T-helper 17 cell (primary cell): ENCODE measurements at places on chromosomes 4 and X. TPM values are rescaled to one million over a fixed set of nuclear protein-coding genes. Genes with fewer than 3 reads are reported as not detected.

The MAGEA8 gene
- not detected for total RNA-seq

The FMR1NB gene
- total RNA-seq: not detected

The RPS6KA6 gene
- total RNA-seq: 0.30 TPM

The CLDN22 gene
- not detected for total RNA-seq
